ENCODE measurements at places on chromosomes 6 and 20.

DNA sequence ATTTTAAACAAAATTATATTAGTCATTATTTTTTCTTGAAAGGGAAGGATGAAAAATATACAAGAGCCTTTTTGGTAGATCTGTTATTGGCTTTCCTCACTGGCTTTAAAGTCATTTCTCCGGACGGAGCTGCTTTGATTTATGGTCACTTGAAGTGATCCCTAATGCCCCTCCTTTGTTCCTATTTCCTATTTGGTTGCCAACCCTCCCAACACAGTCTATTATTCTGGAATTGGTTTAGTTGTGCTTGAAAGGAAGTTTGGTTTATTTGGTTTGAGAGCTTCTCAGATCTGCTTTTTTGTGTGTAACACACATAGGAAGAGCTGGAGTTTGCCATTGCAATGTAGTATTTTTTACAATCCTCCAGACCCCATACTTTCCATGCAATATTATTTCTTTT, 347.9 kb downstream of the RFPL4B start:
- no peak for DNase-seq

GRCh38 chr20:34066476-34067090, 45.5 kb downstream of the EIF2S2 start:
- DNase-seq: no peak

DNA sequence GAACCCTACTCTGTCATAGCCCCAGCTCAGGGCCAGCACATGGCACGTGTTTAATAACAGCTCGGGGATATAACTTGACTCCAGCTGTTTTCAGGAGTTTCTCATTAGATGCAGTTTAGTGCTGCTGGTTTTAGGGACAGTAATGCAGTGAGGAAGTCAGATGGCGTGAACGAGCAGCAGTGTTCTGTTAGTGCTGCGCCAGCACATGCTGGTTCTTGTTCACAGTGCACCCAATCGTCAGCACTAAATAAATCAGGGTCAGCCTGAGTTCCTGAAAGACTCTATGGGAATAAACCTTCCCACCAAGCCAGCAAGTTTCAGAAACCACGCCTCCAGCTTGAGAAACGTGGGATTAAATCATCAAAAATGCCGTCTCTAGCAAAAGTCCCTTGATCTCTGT, 235.9 kb upstream of the SUPT3H start:
- DNase-seq: no peak

DNA sequence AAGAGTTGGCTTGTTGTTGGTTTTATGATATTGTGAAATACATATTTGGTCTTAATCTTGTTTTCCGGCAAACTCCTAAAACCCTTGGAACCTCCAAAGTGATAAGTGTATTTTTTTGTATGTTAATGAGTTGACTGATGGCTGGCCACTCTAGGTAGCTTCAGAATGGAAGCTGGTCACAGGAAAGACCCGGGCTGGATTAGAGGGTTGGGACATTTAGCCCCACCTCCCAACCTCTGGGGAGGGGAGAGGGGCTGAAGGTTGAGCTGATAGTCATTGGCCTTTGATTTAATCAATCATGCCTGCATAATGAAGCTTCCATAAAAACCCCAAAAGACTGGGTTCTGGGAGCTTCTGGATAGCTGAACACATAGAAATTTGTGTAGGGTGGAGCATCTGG, 42.7 kb downstream of the SASH1 start:
- no peak for DNase-seq

GRCh38 chr6:107114926-107115694, at the start of gene BEND3:
BEND3 (minus strand) TSS chr6:107115515; CDS start chr6:107099285, 16,230 bp downstream.
- peak; percentile 70 for DNase-seq

DNA sequence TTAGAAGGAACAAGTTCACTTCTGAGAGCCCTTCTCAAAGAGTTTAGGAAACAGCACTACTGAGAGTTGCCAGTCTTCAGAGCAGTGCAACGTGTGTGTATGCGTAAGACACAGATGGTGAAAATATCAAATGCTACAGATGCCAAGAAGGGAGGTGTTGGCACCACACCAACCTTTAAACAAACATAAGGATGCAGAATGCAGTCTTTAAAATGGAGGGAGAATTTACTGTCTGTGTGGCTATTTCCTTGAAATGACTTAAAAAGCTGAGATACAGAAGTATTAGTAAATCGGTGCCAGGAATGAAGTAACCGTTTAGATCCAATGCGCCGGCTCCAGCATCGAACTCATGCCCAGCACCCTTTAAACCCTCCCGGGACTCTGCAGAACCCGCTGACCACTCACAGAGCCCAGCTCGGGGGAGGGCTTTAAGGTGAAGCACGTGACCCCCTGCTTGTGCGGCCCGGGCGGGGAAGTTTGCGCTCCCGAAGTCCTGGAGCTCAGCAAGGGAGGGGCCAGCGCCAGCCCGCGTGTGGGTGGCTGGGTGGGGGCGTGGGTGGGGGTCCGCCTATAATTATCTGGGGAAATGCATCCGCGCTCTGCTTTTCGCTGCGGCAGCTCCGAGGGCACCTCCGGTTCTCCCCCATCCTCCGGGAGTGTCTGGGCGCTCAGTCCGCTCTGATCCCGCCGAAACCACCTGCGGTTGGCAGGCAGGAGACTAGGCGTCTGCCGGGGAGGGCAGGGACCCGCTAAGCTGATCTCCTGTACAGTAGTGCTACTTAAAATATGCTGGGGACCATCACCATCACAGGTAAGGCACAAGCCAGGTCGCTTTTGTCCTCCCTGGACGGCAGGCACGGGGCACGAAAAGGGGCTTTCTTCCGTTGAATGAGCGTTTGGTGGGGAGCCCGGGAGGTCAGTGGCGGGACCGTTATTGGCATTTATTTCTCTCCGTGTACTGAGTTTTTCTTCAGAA, 66.0 kb downstream of the ZBTB2 start:
- DNase-seq: peak; percentile 46
